T-helper 17 cell (primary cell): ENCODE measurements at places on chromosomes 6 and 20. TPM values are rescaled to one million over a fixed set of nuclear protein-coding genes. Genes with fewer than 3 reads are reported as not detected.

- no peaks in the 10 kb centered on the region for H3K36me3 ChIP-seq
- H3K4me3 ChIP-seq = no peak overlapping the region
- peaks cover 28% of the 10 kb centered on the region for H3K27me3 ChIP-seq
- H3K4me1 ChIP-seq = no peaks in the 10 kb centered on the region
These were observed 497.2 kb downstream of the BCKDHB start for GRCh38 chr6:80603679-80604078.

- no peak for DNase-seq
- no peak overlapping the region for H3K4me3 ChIP-seq
- H3K27me3 ChIP-seq = no peaks in the 10 kb centered on the region
- peaks cover 11% of the 10 kb centered on the region for H3K4me1 ChIP-seq
- H3K27ac ChIP-seq = no peak overlapping the region
These were observed 27.8 kb downstream of the ZNF451 start for GRCh38 chr6:57117796-57118195.

GRCh38 chr20:20266552-20266951 lies 101.4 kb upstream of the INSM1 start:
- H3K4me3 ChIP-seq = no peak overlapping the region
- peaks cover 18% of the 10 kb centered on the region for H3K27me3 ChIP-seq
- no peaks in the 10 kb centered on the region for H3K4me1 ChIP-seq
- no peak for DNase-seq
- H3K36me3 ChIP-seq = no peaks in the 10 kb centered on the region

- H3K27me3 ChIP-seq = peaks cover 25% of the 10 kb centered on the region
- H3K27ac ChIP-seq = no peak overlapping the region
- DNase-seq = no peak
- H3K36me3 ChIP-seq = no peaks in the 10 kb centered on the region
- H3K4me3 ChIP-seq = no peak overlapping the region
- no peaks in the 10 kb centered on the region for H3K4me1 ChIP-seq
These were observed 69.0 kb upstream of the PDE7B start for GRCh38 chr6:135782546-135782945.

The RIPPLY2 gene
- total RNA-seq = not detected

GRCh38 chr6:124977067-124977908 lies 15.1 kb downstream of the RNF217 start:
- no peaks in the 10 kb centered on the region for H3K36me3 ChIP-seq
- H3K4me3 ChIP-seq = no peak overlapping the region
- DNase-seq = no peak
- H3K27me3 ChIP-seq = peaks cover 12% of the 10 kb centered on the region

The ZFP57 gene
- total RNA-seq = not detected
